ENCODE measurements at places on chromosomes 7 and 10.

DNA sequence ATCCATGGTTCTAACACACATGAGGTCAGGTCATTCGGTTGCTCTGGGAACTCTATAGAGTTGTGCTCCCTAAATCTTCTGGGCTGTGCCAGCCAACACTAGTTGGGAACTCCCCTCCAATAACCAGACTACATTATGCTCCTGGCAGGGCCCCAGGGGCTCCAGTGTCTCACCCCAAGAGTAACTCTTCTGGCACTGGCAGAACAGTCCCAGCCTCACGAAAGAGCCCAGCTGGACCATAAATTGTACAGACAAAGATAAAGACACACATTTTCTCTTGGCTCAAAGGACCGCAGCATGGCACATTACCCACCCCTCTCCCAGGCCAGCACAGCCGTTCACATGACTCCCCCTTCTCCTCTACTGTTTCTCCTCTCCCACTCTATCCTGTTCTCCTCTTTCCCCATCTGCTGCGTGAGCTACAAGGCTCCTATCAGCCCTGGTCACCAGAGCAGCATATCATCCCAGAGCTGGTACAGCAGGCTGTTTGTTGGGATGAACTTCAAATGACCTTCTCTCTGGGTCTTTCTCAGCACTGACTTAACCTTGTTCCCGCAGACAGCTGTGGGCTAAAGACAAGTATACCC lies 230.6 kb downstream of the PLXNA4 start:
- no peak for DNase-seq

GRCh38 chr7:92206672-92207071 lies 27.7 kb upstream of the LRRD1 start:
- DNase-seq, result no peak

- no peak for DNase-seq
Observed at GRCh38 chr10:117214401-117214800, 17.1 kb downstream of the KCNK18 start.

- no peak for DNase-seq
Observed at GRCh38 chr7:139674341-139674740, 103.5 kb downstream of the HIPK2 start.

DNA sequence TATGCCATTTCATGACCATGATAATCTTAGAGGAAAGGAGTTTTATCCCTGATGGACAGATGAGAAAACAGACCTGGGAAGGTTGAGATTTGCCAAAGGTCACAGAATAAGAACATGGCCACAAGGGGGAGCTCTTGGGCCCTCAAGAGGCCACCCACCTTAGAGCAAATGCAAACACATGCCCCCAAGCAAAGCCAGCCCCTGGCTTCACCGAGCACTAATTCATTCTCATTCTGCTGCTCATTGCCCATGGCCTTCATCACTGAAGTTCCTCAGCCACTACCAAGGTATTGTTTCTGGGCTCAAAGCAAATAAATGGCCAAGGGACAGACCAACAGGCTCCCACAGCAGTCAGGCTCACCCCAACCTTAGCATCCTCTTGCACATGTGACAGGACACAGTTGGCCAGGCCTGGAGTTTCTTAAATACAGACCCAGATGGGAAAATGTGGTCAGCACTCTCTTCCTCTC lies 44.2 kb downstream of the PDLIM1 start:
- DNase-seq, result peak; percentile 29

DNA sequence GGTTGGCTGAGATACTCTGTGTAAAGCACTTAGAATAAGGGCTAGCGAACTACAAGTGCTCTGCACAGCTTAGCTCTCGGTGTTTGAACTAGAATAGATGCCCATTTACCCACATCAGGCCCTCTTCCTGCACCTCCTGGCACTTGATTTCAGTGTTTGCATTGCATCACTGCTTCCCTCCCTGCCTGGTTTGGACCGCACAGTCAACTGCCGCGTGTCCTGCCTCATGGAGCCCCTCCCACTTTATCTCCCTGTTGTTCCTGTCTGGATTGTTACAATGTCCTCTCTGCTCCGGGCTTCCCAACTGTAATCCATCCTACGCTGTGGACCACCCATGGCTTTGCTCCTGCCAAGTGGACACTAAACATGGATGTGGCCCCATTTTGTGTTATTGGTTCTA lies 2.3 kb downstream of the FAM107B start:
- DNase-seq, result no peak

- no peak for DNase-seq
Observed at GRCh38 chr10:52668024-52668423, 104.6 kb downstream of the MBL2 start.

GRCh38 chr10:129833468-129833950 lies 130.6 kb downstream of the EBF3 start:
- DNase-seq, result no peak

GRCh38 chr10:125082881-125083575 lies 77.3 kb downstream of the CTBP2 start:
- DNase-seq, result no peak

DNA sequence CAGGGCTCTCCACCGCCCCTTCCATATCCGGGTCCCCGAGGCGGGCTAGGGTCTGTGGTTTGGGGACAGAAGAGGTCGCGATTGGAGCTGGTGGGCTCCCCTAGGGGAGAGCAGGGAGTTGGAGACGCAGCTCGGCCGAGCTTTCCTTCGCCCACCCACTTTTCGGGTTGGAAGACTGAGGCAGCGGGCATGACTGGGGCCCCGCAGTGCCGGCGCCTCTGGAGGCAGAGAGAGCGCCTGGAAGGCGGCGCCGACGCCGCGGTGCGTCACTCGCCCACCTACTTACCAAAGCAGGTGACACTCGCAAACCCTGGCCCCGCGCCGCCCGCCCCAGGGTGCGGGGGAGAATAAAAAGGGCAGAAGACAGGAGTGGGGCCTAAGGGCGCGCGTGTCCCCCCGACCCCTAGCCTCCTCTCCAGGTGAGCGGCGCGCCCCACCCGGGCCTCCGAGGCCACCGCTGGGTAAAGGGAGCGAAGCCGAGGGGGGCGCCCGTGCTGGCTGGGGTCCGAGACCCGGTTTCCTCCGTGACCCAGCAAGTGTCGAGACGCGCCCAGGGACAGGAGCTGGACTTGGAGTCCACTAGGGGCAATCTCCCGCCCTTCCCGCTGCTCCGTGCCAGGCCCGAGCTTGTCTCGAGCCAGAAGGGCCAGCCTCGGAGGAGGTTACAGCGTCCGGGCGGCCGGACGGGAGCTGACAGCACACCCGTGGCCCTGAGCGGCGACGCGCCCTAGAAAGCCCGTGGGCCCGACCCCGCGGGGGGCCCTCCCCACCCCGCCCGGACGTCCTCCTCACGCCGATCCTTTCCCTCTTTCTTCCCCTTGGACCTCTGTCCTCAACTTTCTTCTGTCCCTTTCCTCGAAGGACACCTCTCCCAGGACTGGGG lies 34.4 kb upstream of the GRID1 start:
- no peak for DNase-seq

DNA sequence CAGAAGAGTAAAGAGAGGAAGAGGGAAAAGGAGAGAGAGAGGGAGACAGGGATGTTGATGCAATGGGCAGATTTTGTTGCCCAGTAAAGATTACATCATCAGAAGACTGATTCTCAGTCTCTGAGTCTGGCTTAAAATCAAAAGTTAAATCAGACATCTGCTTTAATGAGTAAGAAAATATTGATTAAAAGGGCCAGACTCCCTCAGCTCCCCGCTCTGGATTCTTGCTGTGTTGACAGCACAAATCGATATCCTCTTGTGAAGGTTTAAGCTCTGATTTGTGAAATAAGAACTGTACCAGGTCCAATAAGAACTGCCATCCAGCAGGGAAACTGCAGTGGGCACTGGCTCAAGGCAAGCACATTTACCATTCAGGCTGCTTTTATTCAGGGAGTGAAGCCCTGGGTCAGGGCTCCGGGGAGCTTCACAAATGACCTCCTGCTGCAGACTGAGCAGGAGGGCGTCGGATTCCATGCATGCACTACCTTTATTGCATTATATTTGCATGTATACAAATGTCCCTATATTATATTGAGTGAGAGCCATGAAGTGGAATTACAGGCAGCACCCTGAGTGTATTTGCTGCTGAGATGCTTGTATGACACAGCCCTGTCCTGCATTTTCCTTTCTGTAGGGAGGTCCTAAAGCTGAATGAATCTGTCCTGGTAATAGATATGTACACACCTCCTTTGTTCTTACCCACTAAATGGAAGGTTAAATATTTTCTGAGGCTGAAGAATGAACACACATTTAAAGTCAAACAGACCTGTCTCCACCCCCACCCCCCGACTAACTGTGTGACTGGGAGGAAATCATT lies 401.5 kb downstream of the REEP3 start:
- no peak for DNase-seq

DNA sequence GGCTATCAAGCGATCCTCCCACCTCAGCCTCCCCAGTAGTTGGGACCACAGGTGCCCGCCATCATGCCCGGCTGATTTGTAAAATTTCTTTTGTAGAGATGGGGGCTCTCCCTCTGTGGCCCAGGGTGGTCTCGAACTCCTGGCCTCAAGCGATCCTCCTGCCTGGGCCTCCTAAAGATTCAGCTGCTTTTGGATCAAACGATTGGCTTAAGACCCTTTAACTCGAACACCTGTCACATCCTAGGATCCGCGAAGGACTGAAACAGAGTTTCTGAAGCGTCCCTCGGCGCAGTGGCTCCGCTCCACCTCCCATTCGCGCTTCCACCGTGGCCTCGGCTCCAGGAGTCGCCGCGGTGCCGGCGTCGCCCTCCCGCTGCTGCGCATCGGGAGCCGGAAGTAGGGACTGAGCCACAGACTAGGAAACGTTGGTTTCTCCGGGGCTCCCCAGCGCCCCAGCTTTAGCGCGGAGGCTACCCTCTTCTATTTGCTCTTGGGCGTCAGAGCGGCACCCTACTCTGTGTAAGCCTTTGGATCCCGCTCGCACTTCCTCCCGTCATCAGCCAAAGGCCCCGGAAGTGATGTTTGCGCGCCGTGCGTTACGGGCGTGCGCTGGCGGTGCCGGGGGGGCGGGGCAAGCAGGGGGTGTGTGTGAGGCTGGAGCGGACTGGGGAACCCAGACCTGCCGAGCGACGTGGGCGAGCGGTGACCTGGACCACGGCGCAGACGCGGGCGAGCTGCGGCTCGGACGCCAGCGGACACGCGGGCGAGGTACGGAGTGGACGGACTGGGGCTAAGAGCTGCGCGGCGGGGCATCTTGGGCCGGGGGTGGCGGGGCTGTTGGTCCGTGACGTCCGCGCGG lies 53.0 kb downstream of the KCTD7 start:
- DNase-seq, result peak; percentile 92

- peak; percentile 80 for DNase-seq
Observed at GRCh38 chr7:97006055-97006815, 882 bp downstream of the DLX6 start.

GRCh38 chr10:71812016-71812912 lies 38.8 kb downstream of the PSAP start:
- DNase-seq, result peak; percentile 54

DNA sequence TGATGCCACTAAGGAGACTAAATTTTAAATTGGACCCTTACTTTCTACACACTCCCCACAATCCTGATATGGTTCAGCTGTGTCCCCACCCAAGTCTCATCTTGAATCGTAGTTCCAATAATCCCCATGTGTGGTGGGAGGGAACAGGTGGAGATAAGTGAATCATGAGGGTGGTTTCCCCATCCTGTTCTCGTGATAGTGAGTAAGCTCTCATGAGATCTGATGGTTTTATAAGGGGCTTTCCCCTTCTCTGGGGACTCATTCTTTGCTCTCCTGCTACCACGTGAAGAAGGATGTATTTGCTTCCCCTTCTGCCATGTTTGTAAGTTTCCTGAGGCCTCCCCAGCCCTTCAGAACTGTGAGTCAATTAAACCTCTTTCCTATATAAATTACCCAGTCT lies 18.4 kb upstream of the BET1 start:
- DNase-seq, result no peak

DNA sequence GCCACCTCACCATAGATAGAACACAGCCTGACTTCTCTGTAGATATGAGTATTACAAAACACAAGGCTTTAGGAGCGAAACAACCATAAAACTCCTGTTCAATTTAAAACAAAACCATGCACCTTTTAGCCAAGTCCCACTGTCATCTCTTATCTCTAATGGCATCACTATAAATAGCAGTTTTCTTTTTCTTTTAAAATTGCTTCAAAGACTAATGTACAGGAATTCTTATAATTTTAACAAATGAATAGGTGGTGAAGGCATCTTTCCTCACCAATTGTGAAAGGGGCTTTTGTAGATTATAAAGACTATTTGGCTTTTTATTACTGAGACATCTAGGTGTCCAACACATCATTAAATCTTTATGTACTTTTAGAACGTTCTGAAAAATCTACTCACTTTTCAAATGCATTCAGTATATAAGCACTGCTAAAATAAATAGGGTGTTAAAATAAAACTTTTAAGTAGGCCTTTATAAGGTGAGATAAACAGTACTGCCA lies 205.7 kb upstream of the GRM3 start:
- no peak for DNase-seq

DNA sequence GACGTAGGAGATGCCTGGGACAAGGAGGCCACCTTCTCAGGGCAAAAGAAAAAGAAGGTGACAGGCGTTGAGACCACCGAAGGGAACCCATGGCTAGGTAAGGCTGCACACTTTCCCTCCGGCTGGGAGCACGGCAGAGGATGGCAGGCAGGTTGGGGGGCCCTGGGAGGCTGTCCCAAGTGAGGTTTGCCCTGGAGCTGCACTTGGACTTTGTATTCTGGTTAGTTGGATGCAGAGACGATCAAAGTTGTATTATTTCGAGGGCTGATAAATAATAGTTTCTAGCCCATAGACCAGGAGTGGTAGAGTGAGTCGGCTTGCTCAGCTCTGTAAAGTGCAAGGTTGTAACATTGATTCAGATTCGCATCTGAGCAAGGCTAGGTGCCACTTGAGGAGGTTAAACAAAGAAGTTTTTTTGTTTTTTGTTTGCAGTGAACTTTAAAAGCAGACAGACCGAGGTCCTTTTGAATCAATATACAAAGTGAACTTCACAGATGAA lies 608 bp downstream of the ENTPD7 start:
- DNase-seq, result no peak

- DNase-seq, result peak; percentile 78
Observed at GRCh38 chr7:4739528-4739992, 35.9 kb upstream of the AP5Z1 start.

DNA sequence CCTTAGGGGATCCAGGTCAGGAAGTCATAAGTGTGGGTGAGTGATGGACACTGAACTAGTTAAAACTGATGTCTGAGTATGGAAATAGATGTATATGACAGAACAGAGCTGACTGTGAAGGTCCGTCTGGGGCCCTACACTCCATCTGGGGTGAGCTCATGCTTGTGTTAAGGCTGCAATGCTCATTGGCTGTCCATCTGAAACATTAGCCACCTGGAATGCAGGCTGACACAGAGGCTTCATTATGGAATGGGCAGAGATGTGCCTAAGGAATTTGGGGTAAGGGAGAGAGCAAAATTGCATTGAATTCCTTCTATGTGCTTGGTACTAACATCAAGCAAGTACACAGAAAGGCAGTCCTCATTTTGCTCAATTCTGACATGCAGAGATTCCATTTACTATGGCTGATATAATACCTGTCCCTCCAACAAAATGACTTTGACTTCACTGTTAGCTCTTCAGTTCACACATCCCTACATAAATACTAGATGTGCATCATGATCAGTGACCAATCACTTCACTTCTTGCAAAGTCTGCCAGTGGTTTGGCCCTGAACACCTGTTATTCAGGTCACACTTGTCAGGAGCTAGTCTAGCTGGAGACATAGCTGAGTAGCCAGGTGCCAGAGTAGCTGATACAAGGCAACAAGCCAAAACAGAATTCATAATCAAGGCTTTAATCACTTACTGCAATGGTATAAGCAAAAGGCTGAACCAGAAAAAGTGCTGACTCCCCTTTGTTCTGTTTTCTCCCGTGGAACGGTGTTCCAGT lies 128.9 kb upstream of the VWC2 start:
- DNase-seq, result no peak

Measured in NCI-H1092 treated with DMSO at 0.1 percent for 48 hours (cell line).